ENCODE measurements at places on chromosomes 2 and 18. TPM values are rescaled to one million over a fixed set of nuclear protein-coding genes. Genes with fewer than 3 reads are reported as not detected.

Gene CRYGD
- total RNA-seq, result 1.5 TPM

Gene ZNF521
- 51.3 TPM for total RNA-seq

Gene RDH14
- 16.0 TPM for total RNA-seq

Gene AMER3
- total RNA-seq, result not detected

Gene HNRNPA3
- 167 TPM for total RNA-seq

Gene REG1B
- total RNA-seq, result 1.7 TPM

Measured in ovary (tissue), 10 donors.